Stimulated activated CD4-positive, alpha-beta T cell treated with anti-CD3 and anti-CD28 coated beads, Interleukin-4, amount 100 ng/mL, for 4 hours (primary cell): ENCODE measurements at places on chromosomes 1 and 21.

GRCh38 chr1:230171356-230172015 is 104.4 kb downstream of the GALNT2 start:
- DNase-seq: no peak

- no peak for DNase-seq
Measured at GRCh38 chr1:114609026-114609425, 27.6 kb upstream of the BCAS2 start.

GRCh38 chr21:21102896-21103295 is 104.7 kb downstream of the NCAM2 start:
- no peak for DNase-seq

DNA sequence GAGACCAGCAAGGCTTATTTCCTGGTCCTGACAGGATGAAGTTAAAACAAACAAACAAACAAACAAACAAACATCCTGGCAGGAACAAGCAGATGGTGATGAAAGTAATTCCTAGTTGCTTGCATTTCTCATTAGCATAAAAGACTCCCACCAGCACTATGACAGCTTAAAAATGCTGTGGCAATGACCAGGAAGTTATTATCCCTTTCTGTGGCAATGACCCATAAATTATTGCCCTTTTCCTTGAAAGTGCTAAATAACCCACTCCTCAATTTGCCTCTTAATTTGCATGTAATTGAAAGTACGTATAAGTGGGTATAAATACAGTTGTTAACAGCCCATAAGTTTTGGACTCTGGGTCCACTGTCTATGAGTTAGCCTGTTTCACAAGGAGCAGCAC is 727.6 kb upstream of the NEGR1 start:
- DNase-seq: no peak

- no peak for DNase-seq
Measured at GRCh38 chr1:25909040-25909439, 2.8 kb upstream of the STMN1 start.

GRCh38 chr1:211183747-211184313 is 49.9 kb upstream of the KCNH1 start:
- DNase-seq: no peak

GRCh38 chr1:78072216-78072615 is 26.4 kb downstream of the GIPC2 start:
- DNase-seq: no peak

DNA sequence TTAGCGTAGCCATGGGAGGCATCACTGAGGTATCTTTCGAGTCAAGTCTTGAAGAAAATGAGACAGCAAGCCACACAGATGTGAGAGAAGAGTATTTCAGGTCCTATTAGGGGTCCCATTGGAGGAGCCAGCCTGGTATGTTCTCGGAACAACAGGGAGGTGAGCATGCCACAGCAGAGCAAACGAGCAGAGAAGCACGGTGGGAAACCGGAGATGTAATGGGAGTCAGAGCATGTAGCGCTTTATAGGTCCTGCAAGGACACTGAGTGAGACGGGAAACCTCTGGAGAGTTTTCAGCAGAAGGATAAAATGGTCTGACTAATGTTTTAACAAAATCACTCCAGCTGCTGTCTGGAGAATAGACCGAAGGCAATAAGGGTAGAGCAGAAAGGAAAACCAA is 15.9 kb downstream of the H3-3A start:
- DNase-seq: no peak

DNA sequence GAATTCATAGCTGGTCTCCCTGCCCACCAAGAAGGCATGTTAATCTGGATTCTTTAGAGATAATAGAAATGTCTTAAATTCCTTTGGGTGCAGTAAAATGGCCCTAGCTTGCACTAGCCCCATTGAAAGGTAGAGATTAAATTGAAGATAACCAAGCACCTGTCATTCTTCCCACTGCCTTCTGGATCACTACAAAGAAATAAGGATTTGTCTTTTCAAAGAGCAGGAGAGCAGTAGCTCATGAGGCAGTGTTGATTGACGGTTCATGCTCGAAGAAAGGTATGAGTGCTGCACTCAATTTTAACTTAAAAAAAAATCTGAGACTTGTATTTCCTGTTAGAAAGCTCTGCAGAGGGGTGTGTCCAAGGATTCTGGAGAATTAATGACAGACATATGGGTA is 74.9 kb upstream of the F3 start:
- no peak for DNase-seq

- DNase-seq: no peak
Measured at GRCh38 chr1:224631462-224632115, 15.5 kb downstream of the CNIH3 start.

DNA sequence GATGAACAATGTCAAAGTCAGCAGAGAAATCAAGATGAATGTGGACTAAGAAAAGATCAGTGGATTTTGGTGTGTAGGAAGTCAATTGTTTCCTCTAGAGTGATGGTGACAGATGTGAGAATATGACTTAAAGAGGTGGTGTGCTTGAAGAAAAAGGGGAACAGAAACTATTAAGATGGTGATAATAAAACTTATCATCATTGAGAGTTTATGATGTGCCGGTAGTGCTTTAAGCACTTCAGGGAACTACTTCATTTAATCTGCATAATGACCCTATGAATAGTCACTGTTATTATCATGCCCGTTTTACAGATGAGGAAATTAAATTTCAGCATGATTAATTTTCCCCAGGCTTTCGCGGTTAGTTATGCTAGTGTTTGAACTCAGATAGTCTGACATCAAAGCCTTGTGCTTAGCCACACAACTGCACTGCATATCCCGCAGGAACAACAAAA is 246.9 kb upstream of the LRRC7 start:
- DNase-seq: no peak

GRCh38 chr1:246003442-246003730 is 503.7 kb downstream of the SMYD3 start:
- no peak for DNase-seq
